ENCODE measurements at places on chromosomes 3 and 15.
A peak's percentile ranks its signal among the peaks of the same experiment; 100 is the strongest.

GRCh38 chr3:190618330-190619030, 104.6 kb downstream of the IL1RAP start:
- no peak for DNase-seq

GRCh38 chr15:44788748-44789147, 52.4 kb downstream of the TRIM69 start:
- no peak for DNase-seq

- DNase-seq, result no peak
Measured at GRCh38 chr3:155292133-155292532, 1.4 kb downstream of the STRIT1 start.

GRCh38 chr3:188270423-188270972, 116.5 kb downstream of the LPP start:
- peak; percentile 79 for DNase-seq

All from kidney epithelial cell (primary cell).